Suppressor macrophage treated with lipopolysaccharide for 1 hour (primary cell): ENCODE measurements at places on chromosomes 12 and 14.
A peak's percentile ranks its signal among the peaks of the same experiment; 100 is the strongest.

- no peak for DNase-seq
Measured at GRCh38 chr12:118164798-118165486, 29.0 kb downstream of the PEBP1 start.

GRCh38 chr14:22332686-22333421 is 256.2 kb downstream of the DAD1 start:
- peak; percentile 8 for DNase-seq

GRCh38 chr12:56377310-56377988 is 14.8 kb upstream of the APOF start:
- DNase-seq: no peak

- DNase-seq: no peak
Measured at GRCh38 chr14:70995211-70995610, 88.0 kb downstream of the PCNX1 start.

DNA sequence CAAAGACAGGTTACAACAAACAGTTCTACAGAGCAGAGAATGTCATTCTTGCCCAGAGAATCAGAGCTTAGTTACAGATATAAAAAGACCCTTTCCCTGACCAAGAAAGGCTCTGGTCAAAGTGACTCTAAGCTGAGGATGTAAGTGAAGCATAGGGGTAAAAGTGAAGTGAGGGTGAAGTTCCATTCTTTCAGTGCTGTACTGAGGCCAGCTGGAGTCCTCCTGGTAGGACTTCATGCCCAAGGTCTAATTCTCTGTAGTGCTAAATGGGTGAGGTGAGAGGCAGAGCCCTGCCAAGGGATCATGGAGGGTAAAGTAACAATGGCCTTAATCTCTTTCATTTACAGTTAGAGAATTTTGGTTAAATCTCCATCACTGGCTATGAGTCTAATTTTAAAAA is 38.5 kb downstream of the DUSP16 start:
- DNase-seq: no peak

DNA sequence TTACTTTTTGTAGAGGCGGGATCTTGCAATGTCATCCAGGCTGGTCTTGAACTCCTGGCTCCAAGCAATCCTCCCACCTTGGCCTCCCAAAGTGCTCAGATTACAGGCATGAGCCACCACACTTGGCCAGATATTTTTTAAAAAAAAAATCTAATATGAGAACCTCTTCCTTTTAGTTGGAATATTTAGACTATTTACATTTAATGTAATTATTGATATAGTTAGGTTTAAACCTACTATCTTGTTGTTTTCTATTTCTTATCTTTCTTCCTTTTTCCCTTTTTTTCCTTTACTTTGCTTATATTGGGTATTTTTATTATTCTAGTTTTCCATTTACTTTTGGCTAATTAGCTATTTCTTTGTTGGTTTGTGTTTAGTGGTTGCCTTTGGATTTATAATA is 185.8 kb downstream of the SLC41A2 start:
- no peak for DNase-seq

DNA sequence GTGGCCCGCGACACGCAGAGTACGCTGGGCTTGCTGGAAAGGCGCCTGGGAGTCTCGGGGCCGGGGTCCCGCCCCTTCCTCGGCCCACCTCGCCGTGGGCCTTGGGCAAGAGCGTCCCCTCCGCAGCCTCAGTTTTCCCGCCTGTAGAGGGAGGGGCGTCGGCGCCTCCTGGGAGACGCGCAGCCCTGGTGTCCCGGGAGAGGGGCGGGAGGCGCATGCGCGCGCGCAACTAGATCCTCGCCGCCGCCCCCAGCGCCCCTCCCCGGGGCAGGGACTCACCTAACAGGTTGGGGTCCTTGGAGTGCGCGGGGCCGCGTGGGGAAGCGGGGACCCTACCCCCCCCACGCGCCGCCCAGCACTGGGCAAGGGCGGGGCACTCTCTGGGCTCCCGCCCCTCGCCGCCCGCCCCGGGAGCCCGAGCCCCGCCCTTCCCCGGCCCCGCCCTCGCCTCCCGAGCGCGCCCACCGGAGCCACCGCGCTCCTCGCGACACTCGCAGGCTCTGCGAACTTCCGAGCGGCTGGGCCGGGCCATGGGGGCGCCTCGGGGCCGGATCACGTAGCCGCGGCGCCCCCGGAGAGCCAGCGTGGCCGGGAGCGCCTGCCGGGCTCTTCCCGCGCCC is at the start of gene KIF26A:
TSS of gene KIF26A (plus strand) at position 490 of the 620 bp plus-strand sequence. CDS start 136 bp downstream, outside the sequence.
- DNase-seq: peak; percentile 39

DNA sequence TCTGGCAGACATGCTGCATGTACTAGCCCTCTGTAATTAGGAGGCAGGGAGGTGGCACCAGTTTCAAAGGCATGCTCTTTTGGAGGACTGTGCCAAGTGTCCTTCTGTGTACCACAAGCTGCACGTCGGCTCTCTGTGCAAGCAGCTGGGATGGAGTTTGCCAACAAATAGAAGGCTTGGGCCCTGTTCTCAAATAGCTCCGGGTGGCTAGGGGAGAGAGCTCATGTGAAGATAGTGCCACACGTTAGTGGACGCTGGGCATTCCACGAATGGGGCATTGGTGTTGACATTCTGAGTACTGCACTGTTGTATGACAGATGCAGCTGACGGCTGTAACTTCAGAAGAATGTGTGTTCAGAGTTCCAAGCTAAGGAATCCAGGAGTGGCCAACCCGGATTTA is 4.4 kb downstream of the AACS start:
- no peak for DNase-seq
